ENCODE measurements at places on chromosomes 6 and 20.

GRCh38 chr6:161415302-161415855, 141.5 kb upstream of the AGPAT4 start:
- no peak for DNase-seq

DNA sequence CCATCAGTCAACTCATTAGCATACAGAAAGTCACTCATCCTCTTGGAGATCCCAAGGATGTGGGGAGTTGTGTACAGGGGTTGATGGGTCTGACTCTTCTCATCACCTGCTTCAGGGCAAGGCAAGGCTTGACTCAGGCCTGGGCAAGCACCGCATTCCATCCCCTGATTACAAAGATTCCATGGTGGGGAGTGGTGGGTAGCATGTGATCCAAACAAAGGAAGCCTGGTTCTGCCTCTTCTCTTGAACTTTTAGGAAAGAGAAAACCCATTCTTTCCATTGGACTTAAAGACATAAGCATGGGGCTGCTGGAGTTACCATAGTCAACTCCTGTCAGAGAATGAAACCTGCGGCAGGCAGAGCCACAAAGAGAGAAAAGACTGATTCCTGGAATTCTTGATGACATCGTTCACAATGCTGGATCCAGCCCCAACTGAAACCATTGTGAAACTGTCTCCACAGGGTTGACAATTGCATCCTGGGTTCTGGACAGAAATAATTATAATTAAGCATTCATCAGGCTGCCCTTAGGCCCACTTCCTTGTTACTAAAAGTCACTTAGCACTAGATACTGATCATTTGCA, 235.8 kb upstream of the KCNG1 start:
- DNase-seq = no peak

- no peak for DNase-seq
These were observed 24.4 kb downstream of the UST start for GRCh38 chr6:148771212-148771601.

DNA sequence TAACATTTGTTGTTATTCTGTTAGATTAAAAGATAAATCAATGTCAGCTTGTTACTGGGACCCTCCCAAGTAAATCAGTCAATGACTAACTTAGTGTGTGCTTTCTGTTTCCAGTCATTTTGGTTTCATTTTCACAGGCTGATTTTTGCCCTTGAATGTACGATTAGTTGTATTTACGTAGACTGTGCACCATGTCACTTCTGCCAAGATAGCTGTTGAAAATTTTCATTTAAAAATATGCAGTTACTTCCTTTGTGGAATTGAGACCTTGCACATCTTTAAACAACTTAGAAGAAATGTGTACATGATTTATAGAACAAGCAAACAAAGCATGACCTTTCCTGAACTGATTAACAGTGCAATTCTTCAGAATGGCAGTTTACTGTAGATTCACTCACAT, 944.8 kb upstream of the CITED2 start:
- no peak for DNase-seq

DNA sequence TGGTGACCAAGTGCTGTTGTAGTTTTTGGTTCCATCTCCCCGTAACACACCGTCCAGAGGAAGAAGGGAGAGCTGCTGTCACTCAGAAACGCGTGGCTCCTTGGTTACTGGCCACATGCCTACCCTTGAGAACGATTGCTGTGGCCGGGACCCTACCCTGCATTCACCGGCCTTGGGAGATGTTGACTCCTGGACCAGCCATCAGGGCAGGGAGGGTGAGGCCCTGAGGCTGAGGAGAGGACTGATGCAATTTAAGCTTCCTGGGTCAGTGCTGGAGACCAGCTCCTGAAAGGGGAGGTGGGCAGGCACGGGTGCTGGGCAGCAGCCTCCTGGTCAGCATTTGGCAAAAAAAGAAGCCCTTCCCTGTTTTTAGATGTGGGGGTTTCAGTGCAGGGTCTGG, 31.5 kb downstream of the ERMARD start:
- DNase-seq = no peak

GRCh38 chr20:47349365-47350180, 6.9 kb downstream of the ZMYND8 start:
- DNase-seq = no peak

- DNase-seq = no peak
These were observed 65.2 kb downstream of the CDS2 start for GRCh38 chr20:5191829-5192569.

GRCh38 chr6:27281105-27281539, 31.0 kb downstream of the POM121L2 start:
- DNase-seq = no peak

- DNase-seq = no peak
These were observed 126.6 kb upstream of the RIN2 start for GRCh38 chr20:19631410-19631809.

DNA sequence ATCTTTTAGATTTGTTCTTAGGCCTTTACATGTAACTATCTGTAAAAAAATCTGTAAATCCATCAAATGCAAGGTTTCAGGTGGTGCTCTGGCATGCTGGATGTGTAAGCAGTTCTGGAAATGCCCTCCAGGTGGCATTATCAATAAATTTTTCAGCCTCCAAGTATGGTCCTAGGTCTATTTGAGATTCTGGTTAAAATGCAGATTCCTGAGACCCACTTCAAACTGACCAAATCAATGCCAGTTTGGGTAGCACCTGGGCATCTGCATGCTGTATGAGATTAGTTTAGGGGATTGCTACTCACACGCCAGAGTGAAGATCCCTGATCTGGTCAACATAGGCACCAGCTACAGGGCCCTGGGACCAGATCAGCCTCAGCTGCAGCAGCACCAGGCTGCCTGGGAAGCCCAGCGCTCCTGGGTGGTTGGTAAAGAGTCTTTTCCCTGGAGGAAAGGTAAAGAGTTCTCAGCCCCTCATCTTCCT, 507.3 kb upstream of the CITED2 start:
- DNase-seq = no peak

DNA sequence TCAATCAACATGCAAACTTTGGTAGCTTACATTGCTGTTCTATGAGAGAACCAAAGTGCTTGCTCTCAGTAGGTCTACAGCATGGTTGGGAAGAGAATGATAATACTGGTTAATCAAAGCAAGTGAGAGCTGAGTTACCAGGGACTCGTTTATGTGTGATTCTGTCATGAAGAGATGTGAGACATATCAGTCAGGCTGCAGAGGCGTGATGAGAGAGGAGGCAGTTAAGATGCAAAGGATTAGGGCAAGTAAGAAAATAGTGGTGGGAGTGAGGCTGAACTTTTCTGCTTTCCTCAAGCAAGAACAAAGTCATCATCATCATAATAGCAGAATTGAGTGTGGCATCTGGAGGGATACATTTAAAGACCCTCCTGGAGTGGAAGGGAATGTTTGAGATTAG, 86.5 kb downstream of the RPS12 start:
- no peak for DNase-seq

GRCh38 chr6:54094786-54095185, 16.5 kb upstream of the MLIP start:
- DNase-seq = no peak

DNA sequence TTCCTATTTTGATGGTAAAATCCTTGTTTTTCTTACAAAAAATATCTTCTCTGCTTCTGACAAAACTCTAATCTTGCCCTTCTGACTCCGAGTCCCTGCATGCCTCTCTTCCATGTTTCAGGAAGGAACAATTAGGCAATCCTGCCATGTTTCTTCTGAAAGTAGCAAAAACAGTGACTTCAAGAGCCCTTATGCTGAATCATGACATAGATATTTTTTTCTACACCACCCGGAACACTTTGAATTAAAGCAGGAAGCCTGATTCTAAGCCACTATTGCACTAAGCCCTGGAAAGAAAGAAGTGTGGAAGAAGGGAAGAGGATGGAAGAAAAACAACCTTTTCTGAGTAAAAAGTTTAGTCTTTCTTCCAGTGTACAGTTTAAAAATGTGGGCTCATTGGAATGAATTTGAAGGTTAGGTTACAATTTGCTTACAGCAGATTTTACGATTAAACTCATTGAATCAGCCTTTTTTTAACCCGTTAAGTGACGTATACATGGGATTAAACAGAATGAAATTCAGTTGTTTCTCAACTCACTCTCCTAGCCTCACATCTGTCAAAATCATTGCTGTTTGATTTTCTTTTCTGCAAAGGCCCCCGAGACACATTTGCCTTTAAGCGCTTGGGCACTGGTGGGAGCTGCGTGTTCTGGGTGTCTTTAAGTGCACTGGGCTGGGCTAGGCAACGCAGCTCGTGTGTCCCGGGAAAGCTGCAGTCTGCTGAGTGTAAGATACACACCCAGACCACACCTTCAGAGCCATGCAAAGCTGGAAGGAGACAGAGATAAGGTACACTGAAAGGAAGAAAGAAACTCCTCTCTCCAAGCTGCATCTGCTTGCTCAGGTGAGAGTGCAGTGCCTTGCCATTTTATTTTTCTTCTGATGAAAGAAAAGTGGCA, 159.4 kb upstream of the CITED2 start:
- no peak for DNase-seq

- no peak for DNase-seq
These were observed 27.0 kb upstream of the ZFAND3 start for GRCh38 chr6:37792457-37793033.

DNA sequence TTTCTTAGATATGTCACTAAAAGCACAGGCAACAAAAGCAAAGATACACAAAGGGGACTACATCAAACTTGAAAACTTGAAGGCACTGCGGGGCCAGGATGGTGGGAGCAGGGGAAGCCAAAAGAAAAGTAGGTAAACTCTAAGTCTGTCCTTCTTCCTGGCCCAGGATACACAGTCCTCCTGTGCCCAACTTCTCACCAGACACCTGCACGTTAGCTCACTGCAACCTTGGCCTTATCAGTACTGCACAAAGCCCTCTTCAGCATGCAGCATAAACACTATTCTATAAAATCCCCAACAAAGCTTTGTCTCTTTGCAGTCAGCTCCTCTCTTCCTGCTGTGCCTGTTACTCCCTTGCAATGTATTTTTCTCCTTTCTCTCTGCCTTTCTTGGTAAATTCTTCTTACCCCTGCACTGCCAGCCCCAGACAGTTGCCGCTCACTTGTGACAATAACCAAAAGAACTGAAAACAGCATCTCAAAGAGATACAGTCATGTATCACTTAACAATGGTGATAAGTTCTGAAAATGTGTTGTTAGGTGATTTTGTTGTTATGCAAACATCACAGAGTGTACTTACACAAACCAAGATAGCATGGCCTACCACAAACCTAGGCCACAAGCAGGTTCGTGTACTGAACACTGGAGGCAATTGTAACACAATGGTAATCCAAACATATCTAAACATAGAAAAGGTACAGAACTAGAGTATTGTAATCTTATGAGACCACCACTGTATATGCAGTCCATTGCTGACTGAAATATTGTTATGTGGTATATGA, 51.2 kb downstream of the NINL start:
- no peak for DNase-seq

DNA sequence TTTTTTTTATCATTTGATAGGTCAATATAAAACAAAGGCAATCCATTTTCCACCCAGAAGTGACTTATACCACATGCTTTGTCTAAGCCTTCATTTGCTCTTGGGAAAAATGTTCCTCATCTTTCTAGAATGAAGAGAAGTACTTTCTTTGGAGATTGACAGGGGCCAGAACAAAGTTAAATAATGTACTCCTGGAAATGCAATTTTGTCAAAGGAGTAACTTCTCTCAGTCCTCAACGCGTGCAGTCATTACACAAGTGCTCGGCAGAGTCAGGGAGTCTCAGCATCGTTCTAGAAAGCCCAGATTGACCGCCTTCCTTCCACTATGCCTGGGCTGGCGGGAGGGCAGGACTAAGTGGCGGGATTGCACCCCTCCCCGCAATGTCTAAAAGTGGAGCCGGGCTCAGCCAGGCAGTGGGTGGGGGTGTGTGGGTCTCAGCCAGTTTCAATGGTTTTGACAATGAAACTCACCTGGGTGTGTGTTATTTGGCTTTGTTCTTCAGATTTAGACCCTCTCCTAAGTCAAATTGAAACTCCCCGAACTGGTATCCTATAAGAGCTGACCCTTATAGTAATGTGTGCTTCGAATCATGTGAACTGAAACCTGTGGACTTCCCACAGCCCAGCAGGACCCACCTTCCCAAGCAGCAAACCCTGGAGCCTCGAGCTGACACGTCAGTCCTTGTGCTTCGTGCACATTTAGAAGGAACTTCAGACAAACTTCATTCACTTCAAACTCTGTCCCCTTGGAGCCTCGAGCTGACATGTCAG, 63.2 kb upstream of the DUSP22 start:
- DNase-seq = no peak

DNA sequence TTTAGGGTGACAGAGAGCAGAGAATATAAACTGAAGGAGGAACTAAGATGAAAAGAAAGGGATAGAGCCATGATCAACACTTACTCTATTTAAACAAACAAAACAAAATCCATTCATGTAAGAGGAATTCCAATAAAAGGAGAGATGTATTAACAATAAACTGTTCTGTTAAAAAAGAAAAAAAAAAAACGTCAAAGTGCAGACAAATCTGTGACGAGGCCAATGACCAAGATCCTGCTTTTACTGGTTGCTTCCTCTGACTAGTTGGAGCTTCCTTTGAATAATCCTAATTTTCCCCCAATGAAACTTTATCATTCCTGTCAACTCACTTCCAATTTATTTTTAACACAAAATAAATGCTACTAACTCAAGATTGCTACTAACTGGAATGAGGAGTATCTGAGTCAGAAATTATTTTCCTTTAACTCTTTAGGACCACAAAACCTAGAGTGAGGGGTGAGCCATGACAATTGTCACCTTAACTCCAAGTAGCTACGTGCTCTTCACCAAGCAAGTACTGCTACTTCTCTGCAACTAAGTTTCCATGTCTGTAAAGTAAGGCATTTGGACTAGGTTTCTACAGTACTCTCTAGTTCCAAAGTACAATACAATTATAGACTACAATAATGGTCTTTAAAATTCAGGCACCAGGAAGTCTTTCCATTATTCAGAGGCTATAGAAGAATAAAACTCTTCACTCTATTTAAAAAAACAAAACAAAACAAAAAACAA, 152.0 kb downstream of the PTPRK start:
- DNase-seq = no peak

- DNase-seq = no peak
These were observed at the start of gene CRISP2 for GRCh38 chr6:49713346-49713745. Gene CRISP2 (minus strand): TSS chr6:49713543. CDS start chr6:49709196, 4,347 bp downstream.

DNA sequence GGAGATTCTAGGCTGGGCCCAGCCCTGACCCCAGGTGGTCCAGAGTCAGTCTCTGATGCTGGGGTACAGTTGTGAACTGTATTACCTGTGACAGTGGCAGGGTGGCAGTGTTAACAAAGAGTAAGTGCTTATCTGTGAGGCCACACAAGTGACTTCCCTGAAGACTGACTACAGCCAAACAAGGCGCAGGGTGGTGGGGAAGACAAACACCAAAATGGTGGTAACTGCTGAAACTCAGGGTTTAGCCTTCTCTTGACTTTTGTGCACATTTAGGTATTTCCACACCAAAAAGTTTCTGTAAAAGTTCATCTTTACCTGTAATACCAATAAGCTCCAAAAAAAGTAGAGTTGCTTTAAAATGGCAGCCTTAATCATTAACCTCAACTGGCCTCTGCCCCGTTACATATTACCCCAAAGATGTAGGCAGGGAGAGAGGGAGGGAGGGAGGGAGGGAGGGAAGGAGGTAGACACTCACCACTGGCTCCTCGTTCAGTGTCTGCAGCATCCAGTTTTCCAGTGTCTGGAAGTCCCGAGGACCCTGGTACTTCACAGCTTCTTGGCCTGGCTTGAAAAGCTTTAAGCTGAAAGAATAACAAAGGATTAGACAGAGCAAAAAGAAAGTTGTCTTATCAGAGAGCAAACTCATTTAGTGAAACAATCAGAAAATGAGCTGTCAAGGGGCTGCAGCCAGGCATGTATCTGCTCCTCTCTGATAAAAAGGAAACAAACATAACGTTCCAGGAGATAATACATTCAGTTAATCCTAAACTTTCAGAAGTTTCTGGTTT, 11.3 kb downstream of the TXNDC5 start:
- no peak for DNase-seq
